ENCODE measurements at places on chromosomes 6 and 20.
A peak's percentile ranks its signal among the peaks of the same experiment; 100 is the strongest.

GRCh38 chr20:59645271-59645670 is 40.9 kb downstream of the PHACTR3 start:
- no peak for DNase-seq
- no peak overlapping the region for H3K4me3 ChIP-seq

DNA sequence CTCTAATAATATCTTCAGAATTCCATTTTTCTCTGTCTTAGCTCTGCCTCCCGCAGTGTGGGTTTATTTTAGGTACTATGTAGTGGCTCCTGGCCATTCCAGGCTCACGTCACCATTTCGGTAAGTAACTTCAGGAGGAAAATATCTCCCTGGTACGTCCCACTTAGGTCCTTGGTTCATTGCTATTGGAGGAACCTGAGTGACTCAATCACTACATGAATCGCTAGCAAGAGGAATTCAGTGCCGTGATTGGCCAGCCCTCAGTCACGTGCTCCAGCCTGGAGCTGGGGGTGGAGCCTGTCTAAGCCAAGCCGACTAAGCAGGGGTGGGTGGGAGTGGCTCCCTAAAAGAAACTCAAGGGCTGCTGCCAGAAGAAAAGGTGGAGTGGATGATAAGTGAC is 67.3 kb upstream of the E2F3 start:
- no peak overlapping the region for H3K4me3 ChIP-seq
- no peaks in the 10 kb centered on the region for H3K36me3 ChIP-seq
- peaks cover 2% of the 10 kb centered on the region for H3K27me3 ChIP-seq
- no peak for DNase-seq

- DNase-seq = no peak
- H3K27ac ChIP-seq = no peak overlapping the region
- no peaks in the 10 kb centered on the region for H3K36me3 ChIP-seq
- peaks cover 3% of the 10 kb centered on the region for H3K27me3 ChIP-seq
These were observed 177.3 kb upstream of the CCN2 start for GRCh38 chr6:132128424-132128823.

- H3K36me3 ChIP-seq = no peaks in the 10 kb centered on the region
- no peak for DNase-seq
- no peaks in the 10 kb centered on the region for H3K27me3 ChIP-seq
- H3K27ac ChIP-seq = no peak overlapping the region
These were observed 139.7 kb upstream of the FLRT3 start for GRCh38 chr20:14477125-14477524.

DNA sequence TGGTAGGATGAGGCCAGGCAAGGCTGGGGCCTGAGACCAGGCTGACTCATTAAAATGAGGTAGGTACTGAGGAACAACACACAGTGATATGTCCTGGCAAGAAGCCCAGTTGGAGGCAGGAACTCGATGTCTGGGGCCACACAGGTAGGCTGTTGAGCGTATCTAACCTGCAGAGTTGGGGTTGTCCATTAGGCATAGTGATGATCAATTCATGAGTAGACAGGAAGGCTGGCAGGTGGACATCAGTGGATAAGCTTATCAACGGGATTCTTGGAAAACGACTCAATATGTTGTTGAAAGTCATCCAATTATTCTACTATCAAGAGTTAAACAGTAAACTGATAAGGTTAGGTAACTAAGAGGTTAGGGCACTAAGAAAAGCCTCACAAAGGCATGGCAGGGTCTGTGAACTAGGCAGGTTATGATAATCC is 193.2 kb upstream of the COL21A1 start:
- H3K27ac ChIP-seq = no peak overlapping the region
- H3K4me3 ChIP-seq = no peak overlapping the region
- peaks cover 3% of the 10 kb centered on the region for H3K36me3 ChIP-seq
- no peak for DNase-seq
- no peaks in the 10 kb centered on the region for H3K27me3 ChIP-seq

- peak; percentile 74 for DNase-seq
- H3K4me3 ChIP-seq = peak within 1 kb of the TSS; percentile 95
- H3K4me1 ChIP-seq = peaks cover 21% of the 10 kb centered on the region
These were observed at the start of gene RBM38 for GRCh38 chr20:57390604-57391438. TSS of gene RBM38 (plus strand) at chr20:57391396. CDS start at chr20:57391582, 186 bp downstream.
